ENCODE measurements at places on chromosomes 6 and 20.

DNA sequence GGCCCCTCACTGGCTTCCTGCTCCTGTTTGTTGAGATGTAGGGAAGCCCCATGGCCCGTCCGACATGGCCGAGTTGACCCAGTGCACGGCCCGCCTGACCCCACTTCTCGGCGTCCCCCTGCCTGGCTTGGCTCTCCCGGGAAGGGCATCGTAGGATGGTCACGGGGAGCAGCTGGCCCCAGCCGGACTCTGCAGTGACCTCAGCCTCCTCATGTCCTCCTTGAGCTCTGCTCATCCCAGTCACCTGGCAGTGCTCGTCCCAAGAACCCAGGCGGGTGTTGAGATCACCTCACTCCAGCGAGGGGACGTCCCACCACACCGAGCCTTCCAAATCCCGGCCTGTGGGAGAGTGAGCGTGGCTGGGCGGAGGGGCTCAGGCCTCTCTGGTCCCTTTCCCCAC lies 15.7 kb downstream of the SLCO4A1 start:
- no peak for DNase-seq

DNA sequence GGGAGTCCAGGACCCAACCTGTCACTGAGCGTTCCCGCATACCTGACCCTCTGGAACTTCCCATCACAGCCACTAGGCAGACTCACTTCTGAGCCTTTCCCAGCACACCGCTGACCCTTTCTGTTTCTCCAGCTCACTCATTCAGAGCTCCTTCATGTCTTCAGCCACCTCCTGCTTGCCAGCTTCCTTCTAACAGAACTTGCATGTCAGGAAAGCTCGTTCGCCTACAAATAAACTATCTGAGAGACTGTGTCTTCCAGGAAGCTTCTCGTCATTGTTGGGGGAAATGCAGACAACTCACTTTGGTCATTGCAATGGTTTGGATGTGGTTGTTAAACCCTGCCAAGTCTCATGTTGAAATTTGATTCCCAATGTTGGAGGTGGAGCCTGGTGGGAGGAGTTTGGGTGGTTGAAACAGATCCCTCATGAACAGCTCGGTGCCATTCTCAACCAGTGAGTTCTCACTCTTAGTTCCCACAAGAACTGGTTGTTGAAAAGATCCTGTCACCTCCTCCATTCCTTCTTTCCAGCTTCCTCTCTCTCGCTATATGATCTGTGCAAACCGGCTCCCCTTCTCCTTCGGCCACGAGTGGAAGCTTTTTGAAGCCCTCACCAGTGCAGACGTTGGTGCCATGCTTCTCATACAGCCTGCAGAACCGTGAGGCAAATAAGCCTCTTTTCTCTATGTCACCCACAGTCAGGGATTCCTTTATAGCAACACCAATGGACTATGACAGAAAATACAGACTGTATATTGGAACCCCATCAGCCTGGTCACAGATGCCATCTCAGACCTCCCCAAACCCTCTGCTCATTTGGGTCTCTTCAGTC lies 1.4 kb upstream of the MUC21 start:
- no peak for DNase-seq

DNA sequence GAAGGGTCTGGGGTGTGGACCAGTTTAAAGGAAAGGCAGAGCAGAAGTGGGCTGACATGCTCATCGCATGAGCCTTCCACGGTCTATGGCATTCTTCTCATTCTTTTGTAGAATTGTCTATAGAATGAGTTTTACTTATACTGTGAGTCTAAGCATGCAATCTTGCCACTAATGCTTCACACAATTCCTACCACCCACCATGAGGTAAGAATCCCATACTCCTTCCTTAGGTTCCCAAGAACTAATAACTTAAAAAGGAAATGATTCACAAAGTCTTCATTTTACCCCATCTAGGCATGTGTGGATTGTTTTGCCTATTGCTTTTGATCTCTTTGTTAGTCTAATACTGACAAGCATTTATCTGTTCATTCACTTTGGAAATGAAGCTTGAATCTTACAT lies 195.2 kb downstream of the LY86 start:
- DNase-seq, result no peak

DNA sequence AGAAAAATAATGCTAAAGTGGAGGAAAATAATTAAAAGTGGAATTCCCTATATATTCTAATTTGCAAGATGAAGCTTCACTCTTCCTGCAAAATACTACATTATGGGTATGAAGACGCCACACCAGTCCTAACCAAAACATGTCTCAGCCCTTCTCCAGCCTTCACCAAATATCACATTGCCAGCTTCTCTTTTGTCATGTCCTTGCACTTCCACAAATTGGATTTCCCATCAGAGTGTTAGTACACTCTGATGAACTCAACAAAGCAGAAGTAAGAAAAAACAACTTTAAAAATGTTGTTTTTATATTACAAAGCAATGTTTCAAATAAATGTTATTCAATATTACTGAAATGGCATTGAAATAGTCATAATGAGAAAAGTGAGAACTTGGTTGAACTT lies 62.4 kb upstream of the RNF146 start:
- no peak for DNase-seq

- DNase-seq, result no peak
These were observed 4.5 kb downstream of the ACSS1 start for GRCh38 chr20:25053255-25054031.

- DNase-seq, result no peak
These were observed 27.6 kb upstream of the CDKN1A start for GRCh38 chr6:36650848-36651478.

DNA sequence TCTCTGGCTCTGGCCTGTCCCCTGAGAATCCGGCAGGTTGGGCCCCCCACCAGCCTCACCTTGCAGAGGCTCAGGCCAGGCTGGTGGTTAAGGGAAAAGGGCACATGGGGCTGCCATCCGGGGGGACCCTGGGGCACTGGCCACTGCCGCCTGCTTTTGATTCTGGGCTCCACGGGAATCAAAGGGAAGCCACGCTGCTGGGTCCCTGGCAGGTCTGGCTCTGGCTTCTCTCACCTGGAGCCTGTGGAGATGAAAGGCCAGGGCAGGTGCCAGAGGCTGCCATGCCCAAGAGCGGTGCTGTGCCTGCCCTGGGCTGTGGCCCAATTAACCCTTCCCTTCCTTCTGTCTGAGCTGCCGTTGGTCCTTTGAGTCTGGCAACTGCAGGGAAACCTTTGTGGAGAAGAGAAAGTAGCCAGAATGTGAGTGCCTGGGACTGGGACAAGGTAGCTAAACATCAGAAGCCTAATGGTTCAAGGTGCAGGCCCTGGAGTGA lies 9.4 kb upstream of the CDH22 start:
- no peak for DNase-seq

DNA sequence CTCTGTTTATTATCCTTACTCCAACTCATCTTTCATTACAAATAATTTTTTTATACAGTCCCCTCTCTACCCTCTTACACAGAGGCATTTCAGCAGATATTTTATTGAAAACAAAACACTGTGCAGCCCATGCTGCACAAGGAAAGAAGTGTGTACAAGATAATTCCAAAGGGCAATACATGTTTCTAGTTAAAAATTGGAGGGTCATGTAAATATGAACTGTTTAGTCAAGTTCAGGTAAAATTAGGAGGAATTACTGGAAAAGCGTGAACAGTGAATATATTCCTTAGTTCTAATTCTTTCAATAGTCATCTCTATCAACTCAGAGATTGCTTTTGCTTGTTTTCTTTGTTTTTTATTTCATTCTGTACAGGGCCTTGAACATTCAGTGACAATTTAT lies 27.9 kb upstream of the TSPYL1 start:
- no peak for DNase-seq

All from hypothalamus (tissue), 51 donors.